GM19239 (cell line): ENCODE measurements at places on chromosomes 7 and 10.

GRCh38 chr10:106181501-106181900 lies 983.0 kb downstream of the SORCS1 start:
- no peak for DNase-seq

- DNase-seq: no peak
Observed at GRCh38 chr10:118203461-118203860, 138.7 kb downstream of the FAM204A start.

- DNase-seq: no peak
Observed at GRCh38 chr7:158742065-158742821, 37.6 kb upstream of the NCAPG2 start.

DNA sequence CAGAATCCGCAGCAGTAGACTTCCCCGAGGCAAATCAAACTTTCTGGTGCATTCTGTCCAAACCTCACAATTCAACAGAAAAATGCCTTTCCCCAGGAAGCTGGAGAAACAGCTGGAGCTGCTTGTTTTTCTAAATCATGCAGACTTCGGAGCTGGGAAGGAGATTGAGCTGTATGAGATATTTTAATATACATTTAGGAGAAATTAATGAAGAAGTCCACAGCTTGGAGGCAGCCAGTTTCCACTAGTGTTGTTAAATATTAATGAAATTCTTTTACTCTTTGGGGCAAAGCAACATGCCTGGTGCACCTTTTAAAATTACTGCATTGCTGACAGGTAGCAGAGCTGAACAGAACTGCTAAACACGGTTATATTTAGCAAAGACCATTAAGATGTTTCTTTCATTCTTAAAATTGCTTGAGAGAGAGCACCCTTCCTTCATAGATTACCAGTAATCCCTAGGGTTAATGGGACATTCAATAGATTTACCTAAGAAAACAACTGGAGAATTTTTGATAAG lies 566.4 kb downstream of the SORCS3 start:
- DNase-seq: no peak

- no peak for DNase-seq
Observed at GRCh38 chr7:151014950-151015349, 9.3 kb downstream of the ATG9B start.

- DNase-seq: no peak
Observed at GRCh38 chr10:127041552-127041951, 136.3 kb downstream of the DOCK1 start.

DNA sequence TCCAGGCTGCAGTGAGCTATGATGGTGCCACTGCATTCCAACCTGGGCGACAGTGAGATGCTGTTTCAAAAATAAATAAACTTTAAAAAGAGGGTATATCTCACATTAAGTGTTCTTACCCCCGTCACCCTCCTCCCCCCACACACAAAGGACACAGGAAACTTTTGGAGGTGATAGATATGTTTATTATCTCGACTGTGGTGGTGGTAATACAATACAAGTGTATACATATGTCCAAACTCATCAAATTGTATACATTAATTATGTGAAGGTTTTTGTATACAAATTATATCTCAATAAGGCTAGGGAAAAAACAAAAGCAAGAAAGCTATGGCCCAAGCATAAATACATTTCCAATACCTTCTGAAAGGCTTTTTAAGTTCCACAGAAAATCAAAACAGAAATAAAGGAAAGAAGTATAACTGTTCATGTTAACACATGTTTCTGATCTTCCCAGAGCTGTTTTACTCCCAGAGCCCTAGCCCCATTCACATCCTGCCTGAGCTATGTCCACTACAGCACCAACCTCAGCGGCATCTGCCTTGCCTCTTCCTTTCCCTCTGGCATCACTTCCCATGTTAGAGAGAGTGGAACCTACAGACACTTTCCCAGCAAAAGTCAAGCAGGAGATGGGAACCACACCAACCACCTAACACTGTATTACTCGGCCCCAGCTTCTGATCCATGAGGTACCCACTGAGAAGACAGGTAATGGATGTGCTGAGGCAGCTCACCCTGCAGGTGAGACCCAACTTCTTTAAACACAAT lies 48.1 kb downstream of the SGMS1 start:
- no peak for DNase-seq
